ENCODE measurements at places on chromosomes 12 and 14. TPM values are rescaled to one million over a fixed set of nuclear protein-coding genes. Genes with fewer than 3 reads are reported as not detected.

DNA sequence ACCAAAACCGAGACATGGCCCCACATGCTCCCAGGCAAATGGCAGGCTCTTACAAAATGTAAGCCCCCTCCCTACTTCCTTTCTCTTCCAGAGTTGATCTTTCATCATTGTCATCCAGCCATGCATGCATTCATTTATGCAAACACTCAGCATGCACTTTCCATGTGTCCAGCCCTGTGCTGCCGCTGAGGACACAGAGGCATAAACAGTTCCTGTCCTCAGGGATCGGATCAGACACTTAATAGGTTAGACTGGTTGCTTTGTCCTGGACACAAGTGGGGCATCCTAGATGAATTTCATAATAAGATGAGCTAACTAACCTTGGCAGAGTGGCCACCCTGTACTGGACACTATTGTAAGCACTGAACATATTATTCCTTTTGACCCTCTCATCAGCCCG, 23.1 kb downstream of the PRIMA1 start:
- no peak for DNase-seq
- no peak overlapping the region for H3K27ac ChIP-seq
- H3K4me3 ChIP-seq = no peak overlapping the region
- no peaks in the 10 kb centered on the region for H3K4me1 ChIP-seq
- no peaks in the 10 kb centered on the region for H3K27me3 ChIP-seq

GRCh38 chr12:66640691-66641460, 38.0 kb downstream of the GRIP1 start:
- H3K36me3 ChIP-seq = no peaks in the 10 kb centered on the region
- no peak overlapping the region for H3K4me3 ChIP-seq
- no peaks in the 10 kb centered on the region for H3K27me3 ChIP-seq
- H3K4me1 ChIP-seq = no peaks in the 10 kb centered on the region

DNA sequence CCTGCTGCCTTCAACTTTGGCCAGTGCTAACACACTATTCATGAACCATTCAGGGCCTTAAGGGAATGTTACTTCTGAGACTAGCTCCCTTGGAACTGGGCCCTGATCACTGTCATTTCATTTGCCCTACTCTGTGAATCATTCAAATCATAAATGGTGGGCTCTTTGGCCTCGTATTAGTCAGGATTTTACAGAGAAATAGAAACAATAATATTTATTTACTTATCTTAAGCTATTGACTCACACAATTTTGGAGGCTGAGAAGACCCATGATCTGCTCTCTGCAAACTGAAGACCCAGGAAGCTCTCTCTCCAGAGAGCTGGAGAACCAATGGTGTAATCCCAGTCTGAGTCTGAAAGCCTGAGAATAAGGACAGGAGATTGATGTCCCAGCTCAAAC, 398.5 kb downstream of the LRIG3 start:
- H3K4me1 ChIP-seq = no peaks in the 10 kb centered on the region
- no peak for DNase-seq
- no peaks in the 10 kb centered on the region for H3K36me3 ChIP-seq
- no peak overlapping the region for H3K4me3 ChIP-seq
- H3K27me3 ChIP-seq = no peaks in the 10 kb centered on the region
- H3K27ac ChIP-seq = no peak overlapping the region

GRCh38 chr14:99322731-99323599, 51.0 kb upstream of the BCL11B start:
- H3K27ac ChIP-seq = no peak overlapping the region
- no peak for DNase-seq
- no peaks in the 10 kb centered on the region for H3K4me1 ChIP-seq
- no peaks in the 10 kb centered on the region for H3K27me3 ChIP-seq

GRCh38 chr14:102088012-102088792, 1.4 kb upstream of the HSP90AA1 start:
- peak overlapping the region; percentile 76 for H3K4me3 ChIP-seq
- H3K4me1 ChIP-seq = peaks cover 2% of the 10 kb centered on the region
- H3K27me3 ChIP-seq = no peaks in the 10 kb centered on the region
- peaks cover 10% of the 10 kb centered on the region for H3K36me3 ChIP-seq
- no peak for DNase-seq
- peak overlapping the region; percentile 87 for H3K27ac ChIP-seq

BDKRB1 gene
- total RNA-seq = 16.7 TPM

GRCh38 chr12:76464631-76465166, 94.9 kb downstream of the OSBPL8 start:
- no peak overlapping the region for H3K4me3 ChIP-seq
- DNase-seq = peak; percentile 85
- H3K4me1 ChIP-seq = peaks cover 3% of the 10 kb centered on the region
- H3K27ac ChIP-seq = no peak overlapping the region
- H3K36me3 ChIP-seq = no peaks in the 10 kb centered on the region
- H3K27me3 ChIP-seq = no peaks in the 10 kb centered on the region

- peaks cover 4% of the 10 kb centered on the region for H3K36me3 ChIP-seq
- H3K4me1 ChIP-seq = peaks cover 3% of the 10 kb centered on the region
- H3K27ac ChIP-seq = no peak overlapping the region
- no peak for DNase-seq
- no peaks in the 10 kb centered on the region for H3K27me3 ChIP-seq
- no peak overlapping the region for H3K4me3 ChIP-seq
Measured at GRCh38 chr12:7114008-7114407, 5.0 kb upstream of the C1RL start.

DNA sequence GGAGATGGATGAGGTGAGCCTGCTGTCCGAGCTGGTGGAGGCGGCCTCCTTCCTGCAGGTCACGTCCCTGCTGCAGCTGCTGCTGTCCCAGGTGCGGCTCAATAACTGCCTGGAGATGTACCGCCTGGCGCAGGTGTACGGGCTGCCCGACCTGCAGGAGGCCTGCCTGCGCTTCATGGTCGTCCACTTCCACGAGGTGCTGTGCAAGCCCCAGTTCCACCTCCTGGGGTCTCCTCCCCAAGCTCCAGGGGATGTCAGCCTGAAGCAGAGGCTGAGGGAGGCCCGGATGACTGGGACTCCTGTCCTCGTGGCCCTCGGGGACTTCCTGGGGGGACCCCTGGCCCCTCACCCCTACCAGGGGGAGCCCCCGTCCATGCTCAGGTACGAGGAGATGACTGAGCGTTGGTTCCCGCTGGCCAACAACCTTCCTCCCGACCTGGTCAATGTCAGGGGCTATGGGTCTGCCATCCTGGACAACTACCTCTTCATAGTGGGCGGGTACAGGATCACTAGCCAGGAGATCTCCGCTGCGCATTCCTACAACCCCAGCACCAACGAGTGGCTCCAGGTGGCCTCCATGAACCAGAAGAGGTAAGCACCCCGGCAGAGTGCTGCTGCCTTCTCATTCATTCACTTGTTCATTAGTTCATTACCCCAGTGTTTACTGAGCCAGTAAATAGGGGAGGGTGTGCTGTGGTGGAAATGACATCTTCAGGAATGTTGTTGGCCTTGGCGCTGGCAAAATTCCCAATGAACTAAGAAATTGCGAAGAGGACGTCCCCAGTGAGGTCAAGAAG, 774 bp upstream of the MANSC4 start:
- H3K4me3 ChIP-seq = peak overlapping the region; percentile 72
- peak; percentile 68 for DNase-seq
- no peaks in the 10 kb centered on the region for H3K36me3 ChIP-seq
- H3K27me3 ChIP-seq = no peaks in the 10 kb centered on the region
- H3K4me1 ChIP-seq = peaks cover 2% of the 10 kb centered on the region

- peaks cover 14% of the 10 kb centered on the region for H3K4me1 ChIP-seq
- DNase-seq = peak; percentile 83
- H3K27me3 ChIP-seq = no peaks in the 10 kb centered on the region
Measured at GRCh38 chr12:5441497-5442236, 9.8 kb downstream of the NTF3 start.

VWF gene
- total RNA-seq = 0.26 TPM

Measured in fibroblast of lung (primary cell).